ENCODE measurements at places on chromosomes 16 and 17. TPM values are rescaled to one million over a fixed set of nuclear protein-coding genes. Genes with fewer than 3 reads are reported as not detected.

The CCDC92B gene
- total RNA-seq = 0.09 TPM

GRCh38 chr16:17062676-17063075 lies 408.1 kb downstream of the XYLT1 start:
- DNase-seq = no peak

DNA sequence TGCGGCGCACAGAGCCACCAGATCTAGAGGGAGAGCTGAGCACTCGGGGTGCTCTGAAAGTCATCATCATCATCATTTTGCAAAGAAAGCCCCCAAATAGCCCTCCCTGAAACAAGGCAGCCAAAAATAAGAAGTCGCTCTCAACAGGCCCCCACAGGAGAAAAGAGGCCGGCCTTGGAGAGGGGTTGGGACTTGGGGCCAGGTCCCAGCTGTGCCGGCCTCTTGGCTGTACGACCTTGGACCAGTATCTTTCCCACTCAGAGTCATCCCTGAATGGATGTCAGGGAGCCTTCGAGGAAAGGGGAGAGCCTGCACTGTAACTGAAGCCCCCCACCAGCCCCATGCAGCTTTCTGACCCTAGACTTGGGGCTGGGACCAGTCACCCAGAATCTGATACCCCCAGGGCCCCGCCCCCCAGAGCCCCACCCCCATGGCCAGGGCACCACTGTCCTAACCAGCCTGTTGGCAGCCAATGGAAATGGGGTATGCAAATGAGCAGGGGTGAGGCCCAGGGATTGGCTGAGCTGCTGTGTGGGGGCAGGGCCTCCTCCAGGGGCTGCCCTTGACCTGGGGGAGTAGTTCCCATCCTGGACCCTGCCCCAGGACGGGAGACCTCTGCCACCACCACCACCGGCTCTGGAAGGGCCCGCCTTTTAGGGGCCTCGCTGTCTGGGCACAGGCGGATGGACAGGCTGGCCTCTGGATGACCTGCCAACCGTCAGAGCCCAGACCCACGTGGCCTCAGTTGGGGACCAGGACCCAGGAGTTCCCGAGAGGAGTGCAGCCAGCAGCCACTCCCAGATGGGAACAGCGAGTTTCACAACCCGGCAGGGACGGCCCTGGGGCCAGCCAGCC lies 15.4 kb downstream of the ZFPM1 start:
- DNase-seq = peak; percentile 53

- DNase-seq = no peak
Observed at GRCh38 chr16:87303431-87303930, 13.7 kb downstream of the C16orf95 start.

DNA sequence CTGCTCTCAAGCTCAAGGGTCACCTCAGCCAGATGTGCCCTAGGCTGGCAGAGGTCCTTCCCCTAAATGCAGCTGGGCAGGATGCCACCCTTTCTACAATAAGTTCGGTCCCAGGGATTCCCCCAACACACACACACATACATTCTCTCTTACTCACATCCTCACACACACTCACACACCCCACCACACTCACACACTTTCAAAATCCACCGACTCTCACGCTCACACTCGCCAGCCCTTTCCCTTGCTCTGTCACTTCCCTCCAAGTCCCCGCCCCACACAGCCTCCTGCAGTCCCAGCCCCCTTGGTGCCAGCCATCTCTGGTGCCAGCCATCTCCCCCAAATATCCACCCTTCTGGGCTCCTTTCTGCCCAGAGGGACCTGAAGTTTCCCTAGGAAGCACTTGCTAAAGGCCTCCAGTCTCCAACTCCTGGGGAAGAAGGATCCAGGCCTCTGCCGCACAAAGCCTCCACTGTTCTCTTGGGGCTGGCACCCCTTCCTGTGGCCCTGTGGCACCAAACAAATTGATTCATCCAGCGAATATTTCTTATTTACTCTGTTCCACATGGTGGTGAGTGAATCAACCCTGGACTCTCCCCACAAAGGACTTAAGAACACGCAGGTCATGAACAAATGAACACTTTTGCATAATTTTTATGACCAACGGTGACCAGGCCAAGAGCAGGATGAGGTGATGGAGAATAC lies 3.8 kb upstream of the USP36 start:
- DNase-seq = no peak

The SMIM36 gene
- not detected for total RNA-seq

GRCh38 chr17:14871921-14872320 lies 393.2 kb downstream of the PMP22 start:
- DNase-seq = peak; percentile 24

DNA sequence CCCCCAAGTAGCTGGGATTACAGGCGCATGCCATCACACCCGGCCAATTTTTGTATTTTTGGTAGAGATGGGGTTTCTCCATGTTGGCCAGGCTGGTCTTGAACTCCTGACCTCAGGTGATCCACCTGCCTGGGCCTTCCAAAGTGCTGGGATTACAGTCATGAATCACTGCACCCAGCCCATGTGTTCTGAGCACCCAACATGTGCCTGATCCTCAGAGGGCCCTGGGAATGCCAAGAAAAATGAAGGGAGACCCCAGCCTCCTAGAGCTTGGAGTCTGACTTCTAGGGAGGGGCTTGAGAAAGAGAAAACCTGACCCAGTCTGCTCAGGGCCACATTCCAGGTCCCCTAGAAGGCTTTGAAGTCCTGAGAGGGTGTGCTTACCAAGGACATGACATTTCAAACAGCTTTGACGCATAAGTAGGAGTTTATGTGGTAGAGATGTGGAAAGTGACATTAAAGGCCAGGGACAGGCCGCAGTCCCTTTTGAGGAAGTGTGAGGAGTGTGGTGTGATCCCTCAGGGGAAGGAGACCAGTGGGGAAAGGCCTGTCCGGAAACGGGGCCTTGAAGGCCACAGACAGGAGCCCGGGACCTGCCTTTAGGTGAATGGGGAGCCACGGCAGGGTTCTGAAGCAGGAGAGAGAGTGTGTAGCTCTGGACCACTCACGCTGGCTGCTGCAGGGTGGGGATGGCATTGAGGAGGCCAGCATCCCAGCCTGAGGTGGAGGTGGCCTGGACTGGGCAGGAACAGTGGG lies 1.1 kb upstream of the CCL22 start:
- peak; percentile 17 for DNase-seq

- DNase-seq = peak; percentile 98
Observed at GRCh38 chr17:38693700-38694329, 11.3 kb upstream of the MLLT6 start.

The IRX5 gene
- total RNA-seq = 0.35 TPM

DNA sequence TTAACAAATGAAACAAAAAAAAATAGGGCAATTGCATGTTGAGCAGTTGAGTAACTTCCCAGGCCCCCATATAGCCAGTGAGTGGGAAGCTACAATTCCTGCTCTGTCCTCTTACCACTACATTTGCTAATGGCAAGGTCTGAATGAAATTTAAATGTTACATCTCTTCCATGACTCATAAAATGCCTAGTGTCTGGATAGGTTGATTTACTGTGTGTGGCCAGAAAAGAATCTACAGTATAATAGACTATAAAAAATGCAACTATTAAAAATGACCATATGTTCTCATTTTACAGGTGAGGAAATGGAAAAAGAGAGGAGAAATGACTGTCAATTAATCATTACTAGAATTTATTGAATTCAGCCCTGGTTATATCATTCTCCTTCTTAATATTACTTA lies 1199.3 kb downstream of the CDH11 start:
- peak; percentile 10 for DNase-seq

DNA sequence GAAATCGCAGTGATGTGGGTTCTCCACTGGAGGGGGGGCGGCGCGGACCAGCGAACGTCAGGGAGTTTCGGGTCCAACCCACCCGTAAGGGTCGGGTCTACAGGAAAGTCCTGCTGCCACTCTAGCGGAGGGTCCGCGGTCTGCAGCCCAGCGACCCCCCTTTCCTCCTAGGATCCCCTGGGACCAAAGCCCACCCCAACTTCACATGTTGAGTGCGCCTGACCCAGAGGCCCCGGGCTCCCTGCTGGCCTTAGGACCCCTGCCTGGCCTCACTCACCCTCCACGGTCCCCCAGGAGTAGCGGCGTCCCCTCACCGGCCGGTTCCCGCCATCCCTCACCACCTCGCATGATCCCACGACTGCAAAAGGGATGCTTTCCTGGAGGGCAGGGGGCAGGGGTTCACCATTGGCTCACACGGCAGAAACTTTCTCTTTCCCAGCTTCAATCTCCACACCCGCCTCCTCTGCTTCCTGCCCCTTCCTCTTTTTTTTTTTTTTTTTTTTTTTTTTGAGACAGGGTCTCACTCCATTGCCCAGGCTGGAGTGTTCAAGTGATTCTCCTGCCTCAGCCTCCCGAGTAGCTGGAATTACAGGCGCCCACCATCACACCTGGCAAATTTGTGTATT lies 3.1 kb downstream of the SEPTIN1 start:
- peak; percentile 51 for DNase-seq

The PYDC1 gene
- total RNA-seq = not detected

DNA sequence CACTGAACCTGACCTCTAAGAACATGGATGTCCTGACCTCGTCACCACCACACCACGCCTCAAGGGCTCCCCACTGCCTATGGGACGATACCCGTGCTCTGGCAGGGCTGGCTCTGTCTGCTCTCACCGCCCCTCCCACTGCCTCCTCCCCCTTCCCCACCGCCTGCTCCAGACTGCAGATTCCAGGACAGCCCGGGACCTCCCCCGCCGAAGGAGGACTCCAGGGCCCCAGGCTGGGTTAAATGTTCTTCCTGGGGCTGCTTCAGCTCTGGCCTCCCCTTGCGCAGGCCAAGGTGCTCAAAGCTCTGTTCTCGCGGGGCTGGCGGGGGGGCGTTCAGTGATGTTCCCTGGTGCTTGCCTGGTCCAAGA lies 3.1 kb downstream of the NPW start:
- peak; percentile 50 for DNase-seq

- DNase-seq = no peak
Observed at GRCh38 chr16:50136399-50136798, 16.7 kb upstream of the TENT4B start.

The KRTAP9-3 gene
- not detected for total RNA-seq

DNA sequence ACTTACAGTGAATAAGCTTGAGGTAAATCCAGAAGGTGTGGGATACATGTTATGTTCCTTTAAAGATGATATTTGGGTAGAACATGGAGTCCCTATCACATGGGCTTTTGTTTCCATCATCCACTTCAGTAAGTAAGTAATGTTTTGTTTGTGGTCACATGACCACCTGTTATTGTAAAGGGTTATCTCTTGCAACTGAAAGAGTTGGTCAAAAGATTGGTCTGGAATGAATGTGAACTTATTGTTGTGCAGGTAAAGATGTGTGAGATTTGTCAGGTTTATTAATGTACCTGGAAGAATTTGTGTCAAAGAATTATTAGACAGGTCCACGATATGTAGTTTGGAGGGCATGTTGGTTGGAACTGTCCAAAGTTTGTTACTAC lies 1.6 kb downstream of the OMG start:
- no peak for DNase-seq
